Gastrocnemius medialis (tissue), 4 donors: ENCODE measurements at places on chromosomes 16 and 17. TPM values are rescaled to one million over a fixed set of nuclear protein-coding genes. Genes with fewer than 3 reads are reported as not detected.

GRCh38 chr17:17667947-17668346 lies 13.3 kb upstream of the RAI1 start:
- no peak for DNase-seq

DNA sequence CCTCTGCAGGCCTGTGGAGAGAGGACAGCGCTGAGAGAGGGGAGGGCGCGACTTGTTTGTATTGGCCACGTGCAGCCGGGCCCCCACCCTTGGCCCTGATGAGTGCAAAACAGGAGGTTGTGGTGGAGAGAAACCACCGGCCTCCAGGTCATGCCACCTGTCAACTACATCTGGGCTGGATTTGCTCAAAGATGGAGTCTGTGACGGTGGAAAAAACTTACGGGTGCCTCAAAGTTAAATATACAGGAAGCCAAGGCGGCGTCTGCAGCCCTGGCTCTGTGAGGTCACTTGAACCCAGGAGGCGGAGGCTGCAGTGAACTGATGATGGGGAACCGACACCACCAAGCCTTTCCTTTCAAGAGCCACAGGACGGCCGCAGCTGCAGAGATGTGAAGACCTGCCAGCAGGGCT lies 15.7 kb downstream of the C16orf74 start:
- no peak for DNase-seq

GRCh38 chr17:28662527-28662829 lies 473 bp downstream of the SUPT6H start:
- no peak for DNase-seq

GRCh38 chr17:53736516-53737240 lies 86.0 kb upstream of the KIF2B start:
- DNase-seq: no peak

MAP2K6 gene
- total RNA-seq: 315 TPM

IL32 gene
- 45.4 TPM for total RNA-seq

DNA sequence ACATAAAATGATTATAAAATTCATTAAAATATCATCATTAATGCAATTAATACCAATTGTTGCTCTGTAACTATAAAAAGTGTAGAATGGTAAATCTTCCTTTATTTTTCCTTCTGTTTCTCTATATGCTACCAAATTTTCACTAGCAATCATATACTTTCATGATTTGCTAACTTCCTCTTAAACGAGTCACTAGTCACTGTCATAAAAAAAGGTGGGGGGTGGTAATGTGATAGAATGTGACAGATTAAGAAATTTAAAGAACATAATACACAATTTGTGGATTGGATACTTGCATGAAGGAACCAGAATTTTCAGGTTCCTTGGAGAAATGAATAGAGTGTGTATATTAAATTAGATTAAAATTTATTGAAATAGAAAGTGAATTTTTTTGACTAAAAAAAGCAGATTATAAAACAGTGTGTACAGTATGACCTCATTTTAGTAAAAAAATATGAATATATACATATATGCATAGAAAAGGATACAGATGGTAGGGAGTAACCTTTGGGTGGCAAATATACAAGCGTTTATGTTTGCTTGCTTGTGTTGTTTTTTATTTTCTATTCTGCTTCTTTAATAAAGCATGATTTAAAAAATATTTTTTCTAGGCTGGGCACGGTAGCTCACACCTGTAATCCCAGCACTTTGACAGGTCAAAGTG lies 56.7 kb upstream of the C17orf78 start:
- DNase-seq: no peak

DNA sequence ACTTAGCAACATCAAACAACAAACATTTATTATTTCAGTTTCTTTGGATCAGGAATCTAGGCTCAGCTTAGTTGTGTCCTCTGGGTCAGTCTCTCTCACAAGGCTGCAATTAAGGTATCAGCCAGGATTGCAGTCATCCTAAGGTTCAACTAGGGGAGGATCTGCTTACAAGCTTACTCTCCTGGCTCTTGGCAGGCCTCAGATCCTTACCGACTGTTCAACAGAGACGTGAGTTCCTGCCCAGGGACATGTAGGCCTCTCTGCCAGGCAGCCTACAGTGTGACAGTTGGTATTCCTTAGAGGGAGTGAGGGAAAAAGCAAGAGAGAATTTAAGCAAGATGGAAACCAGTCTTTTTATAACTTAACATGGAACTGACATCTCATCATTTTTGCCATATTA lies 294.0 kb downstream of the ZFHX3 start:
- DNase-seq: no peak

WNT3 gene
- 0.19 TPM for total RNA-seq

DNA sequence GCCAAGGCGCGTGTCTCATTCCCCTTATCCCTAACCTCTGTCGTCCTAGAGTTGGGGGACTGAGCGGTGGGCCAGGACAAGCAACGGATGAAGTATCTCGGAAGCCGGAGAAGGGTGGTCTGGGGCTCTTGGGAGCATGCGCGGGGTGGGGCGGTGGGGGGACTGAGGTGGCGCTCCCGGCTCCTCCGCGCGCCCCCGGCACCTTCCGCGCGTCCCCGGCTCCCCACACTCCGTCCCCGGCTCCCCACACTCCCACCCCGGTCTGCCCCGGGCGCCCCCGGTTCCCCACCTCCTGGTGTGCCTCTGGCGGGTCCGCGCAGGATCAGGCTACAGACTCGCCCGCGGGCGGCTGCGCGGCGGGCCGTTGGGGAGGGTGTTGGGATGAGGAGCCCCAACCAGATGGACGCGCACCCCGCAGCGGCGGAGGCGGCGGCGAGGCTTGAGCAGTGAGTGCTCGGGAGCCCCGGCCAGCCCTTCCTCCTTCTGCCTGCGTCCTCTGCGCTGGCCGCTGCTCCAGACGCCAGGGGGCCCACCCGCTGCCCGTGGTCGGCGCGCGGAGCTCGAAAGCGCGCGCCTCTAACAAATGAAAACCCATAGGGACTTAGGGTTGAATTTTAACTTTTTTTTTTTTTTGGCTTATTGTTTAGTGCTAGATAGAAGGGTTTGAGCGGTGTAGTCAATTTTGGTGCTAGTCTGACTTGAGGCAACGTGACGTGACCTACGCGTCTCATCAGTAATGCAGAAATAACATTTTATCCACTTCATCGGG lies 5.6 kb upstream of the CRYM start:
- DNase-seq: no peak

- DNase-seq: no peak
These were observed 113.0 kb upstream of the PLCG2 start for GRCh38 chr16:81666113-81666512.

NHLRC4 gene
- total RNA-seq: 0.56 TPM

ZNF423 gene
- 12.2 TPM for total RNA-seq

- no peak for DNase-seq
These were observed 3.4 kb downstream of the CAMKK1 start for GRCh38 chr17:3889325-3890012.

XYLT1 gene
- 7.9 TPM for total RNA-seq

- DNase-seq: peak; percentile 20
These were observed 1.3 kb upstream of the CES3 start for GRCh38 chr16:66959704-66960161.

DNA sequence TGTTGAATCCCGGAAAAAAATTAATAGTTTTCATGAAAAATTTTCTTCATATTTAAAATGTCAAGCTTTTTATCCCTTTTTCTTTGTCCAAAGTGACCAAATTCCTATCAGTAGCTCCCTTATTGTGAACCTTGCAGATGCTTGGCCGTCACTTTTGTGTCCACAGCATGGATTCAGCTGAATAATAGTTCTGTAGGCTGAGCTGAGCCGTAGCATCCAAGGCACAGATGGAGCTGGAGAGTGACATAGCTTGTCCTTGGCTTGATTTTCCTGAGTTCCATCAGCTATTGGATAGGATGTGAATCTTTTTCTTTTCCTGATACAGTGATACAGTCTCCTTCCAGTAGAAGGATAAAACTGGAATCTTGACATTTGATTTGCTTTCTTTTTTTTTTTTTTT lies 3.6 kb downstream of the NUP85 start:
- DNase-seq: no peak

DNA sequence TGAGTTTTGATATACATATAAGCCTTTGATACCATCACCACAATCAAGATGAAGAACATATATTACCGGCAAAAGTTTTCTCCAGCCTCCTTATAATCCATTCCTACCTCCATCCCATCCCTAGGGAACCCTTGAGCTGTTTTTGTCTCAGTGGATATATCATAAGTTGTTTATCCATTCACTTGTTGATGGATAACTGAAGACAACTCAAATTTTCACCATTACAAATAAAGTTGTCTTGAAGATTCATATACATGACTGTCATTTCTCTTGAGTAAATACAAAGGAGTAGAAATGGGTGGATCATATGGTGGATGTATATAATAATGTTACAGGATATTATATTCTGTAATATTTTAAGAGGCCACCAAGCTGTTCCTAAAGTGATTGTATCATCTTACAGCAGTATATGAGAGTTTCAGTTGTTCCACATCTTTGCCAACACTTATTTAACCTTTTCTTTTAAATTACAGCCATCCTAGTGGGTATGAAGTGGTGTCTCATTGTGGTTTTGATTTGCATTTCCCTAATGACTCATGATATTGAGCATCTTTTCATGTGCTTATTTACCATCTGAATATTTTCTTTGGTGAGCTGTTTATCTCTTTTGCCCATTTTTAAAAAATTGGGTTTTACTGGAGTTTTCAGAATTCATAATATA lies 17.4 kb downstream of the NF1 start:
- no peak for DNase-seq

DNA sequence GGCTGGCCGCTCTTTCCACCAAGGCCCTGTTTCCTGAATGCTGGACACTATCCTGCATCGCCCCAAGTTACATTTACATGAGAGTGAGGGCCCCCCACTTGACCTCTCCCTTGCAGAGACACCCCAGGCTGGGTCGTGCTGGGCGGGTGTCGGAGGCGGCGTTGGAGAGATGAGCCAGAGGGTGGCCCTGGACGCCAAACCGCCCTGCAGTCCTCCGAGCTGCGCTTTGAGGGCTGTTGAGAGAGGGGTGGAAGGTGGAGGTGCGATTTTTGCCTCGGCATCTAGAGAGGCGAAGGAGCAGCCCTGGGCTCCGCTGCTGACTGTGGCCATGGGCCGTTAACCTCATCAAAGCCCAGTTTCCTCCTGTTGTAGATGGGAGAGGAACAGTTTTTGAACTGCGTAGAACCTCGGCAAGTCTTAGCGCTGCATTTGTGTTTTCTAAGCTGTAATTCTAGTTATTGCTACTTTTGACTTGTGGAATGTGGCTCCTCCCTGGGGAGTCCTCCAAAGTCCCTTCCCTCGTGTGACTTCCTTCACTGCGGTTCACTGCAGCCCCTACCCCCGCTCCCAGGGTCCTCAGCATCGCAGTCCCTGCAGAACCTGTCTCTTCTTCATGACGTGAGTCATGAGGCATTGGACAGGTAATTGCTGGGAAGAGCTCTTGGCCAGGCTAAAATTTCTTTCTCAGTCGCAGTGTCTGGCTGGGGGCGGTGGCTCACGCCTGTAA lies 986 bp upstream of the ELOB start:
- DNase-seq: no peak

DNA sequence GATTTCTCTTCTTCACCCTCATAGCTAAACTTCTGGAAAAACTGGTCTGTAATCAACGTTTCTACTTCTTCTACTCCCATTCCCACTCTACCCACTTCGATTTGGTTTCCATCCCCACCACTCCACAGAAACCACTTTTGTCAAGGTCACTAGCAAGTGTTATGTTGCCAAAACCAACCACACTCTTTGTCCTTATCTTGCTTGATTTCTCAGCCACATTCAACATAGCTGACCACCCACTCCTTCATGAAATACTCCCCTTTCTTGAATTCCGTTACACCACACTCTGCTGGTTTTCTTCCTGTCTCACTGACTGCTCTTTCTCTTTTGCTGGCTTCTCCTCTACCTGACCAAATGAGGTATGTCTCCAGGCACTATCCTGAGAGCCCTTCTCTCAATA lies 11.9 kb downstream of the IKZF3 start:
- DNase-seq: no peak

- no peak for DNase-seq
These were observed 41.5 kb upstream of the ETV4 start for GRCh38 chr17:43587647-43588046.

- DNase-seq: peak; percentile 91
These were observed 1.1 kb upstream of the MLLT6 start for GRCh38 chr17:38703742-38704605.

DNA sequence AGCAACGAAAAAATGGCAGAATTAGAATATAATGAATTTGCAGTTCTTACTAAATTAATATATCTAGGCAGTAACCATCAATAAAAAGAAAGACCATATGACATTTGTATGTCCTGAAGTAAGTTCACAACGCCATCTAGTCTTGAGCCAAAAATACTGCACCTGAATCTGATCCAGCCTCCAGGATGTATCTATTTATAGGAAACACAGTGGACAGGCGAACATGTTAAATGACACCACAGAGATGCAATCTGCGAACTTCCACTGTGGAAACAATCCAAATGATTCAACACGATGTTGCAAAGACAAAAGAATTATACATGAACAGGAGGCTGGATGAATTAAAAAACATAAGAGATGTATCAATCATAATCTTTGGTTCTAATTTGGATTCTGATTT lies 197.6 kb downstream of the CDH13 start:
- peak; percentile 17 for DNase-seq

BCL6B gene
- total RNA-seq: 1.5 TPM

GRCh38 chr17:4951486-4951885 lies 567 bp downstream of the ENO3 start:
- peak; percentile 68 for DNase-seq

DNA sequence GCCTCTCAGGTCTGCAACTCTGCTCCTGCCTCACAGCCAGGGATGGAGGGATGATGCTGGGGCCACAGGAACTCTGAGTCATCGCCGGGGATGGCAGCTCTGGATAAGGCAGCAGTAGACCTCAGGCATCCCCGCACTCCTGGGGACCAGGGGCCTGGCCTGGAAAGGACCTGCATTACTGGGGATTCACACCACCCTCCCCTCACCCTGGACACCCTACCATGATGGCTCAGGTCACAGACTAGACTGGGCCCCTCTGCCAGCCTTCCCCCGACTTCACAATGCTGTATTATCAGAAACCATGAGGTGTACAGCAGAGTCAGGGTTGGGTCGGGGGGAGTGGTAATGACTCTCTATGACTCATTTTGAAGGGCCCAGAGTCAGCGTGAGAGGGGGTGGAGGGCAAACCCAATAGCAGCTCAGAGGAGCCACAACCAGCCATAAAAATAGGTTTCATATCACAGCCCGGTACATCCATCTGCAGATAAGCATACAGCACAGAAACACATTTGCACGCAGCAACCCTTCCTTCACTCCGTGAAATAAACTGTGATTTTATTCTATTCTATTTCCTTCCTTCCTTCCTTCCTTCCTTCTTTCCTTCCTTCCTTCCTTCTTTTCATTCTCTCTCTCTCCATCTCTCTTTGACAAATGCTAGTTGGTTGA lies 28.8 kb downstream of the DYNLRB2 start:
- no peak for DNase-seq

BCAS3 gene
- total RNA-seq: 60.6 TPM

GRCh38 chr17:4545217-4545951 lies 9.8 kb downstream of the MYBBP1A start:
- no peak for DNase-seq

GRCh38 chr17:14670861-14671260 lies 370.0 kb downstream of the HS3ST3B1 start:
- DNase-seq: no peak

CA7 gene
- 0.19 TPM for total RNA-seq

CACNA1H gene
- 12.8 TPM for total RNA-seq

PYY gene
- not detected for total RNA-seq
